H54 (cell line): ENCODE measurements at places on chromosomes 3 and 15.

- DNase-seq: peak; percentile 68
Measured at GRCh38 chr15:40364251-40364650, 6.2 kb downstream of the DISP2 start.

DNA sequence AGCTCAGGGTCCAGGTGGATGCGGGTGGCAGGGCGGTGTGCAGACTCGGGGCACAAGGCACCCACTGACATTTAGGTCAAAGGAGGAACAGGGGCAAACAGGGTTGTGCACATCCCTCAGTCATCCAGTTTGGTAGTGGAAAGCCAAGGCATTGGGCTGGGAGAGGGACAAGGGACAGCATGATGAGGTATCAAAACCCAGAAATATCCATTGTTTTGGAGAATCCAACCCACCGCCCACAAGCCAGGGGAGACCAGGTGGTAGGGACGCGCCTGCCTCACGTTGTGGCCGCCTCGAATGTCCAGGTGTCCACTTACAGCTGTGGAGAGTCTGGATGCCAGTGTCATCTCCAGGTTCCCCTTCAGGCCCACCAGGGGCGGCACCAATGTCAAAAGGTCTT, 33.3 kb downstream of the SLC41A3 start:
- DNase-seq: no peak

DNA sequence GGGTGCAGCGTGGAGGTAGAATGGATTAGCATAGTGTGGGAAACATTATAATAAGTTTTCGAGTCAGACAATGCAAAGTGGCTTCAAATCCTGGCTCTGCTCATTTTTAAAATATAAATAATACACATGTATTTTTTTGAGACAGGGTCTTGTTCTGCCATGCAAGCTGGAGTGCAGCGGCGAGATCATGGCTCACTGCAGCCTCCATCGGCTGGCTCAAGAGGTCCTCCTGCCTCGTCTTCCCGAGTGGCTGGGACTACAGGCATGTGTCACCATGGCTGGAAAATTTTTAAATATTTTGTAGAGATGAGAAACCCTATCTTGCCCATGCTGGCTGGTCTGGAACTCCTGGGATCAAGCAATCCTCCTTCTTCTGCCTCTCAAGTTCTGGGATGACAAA, 194.9 kb downstream of the ROBO1 start:
- DNase-seq: no peak

DNA sequence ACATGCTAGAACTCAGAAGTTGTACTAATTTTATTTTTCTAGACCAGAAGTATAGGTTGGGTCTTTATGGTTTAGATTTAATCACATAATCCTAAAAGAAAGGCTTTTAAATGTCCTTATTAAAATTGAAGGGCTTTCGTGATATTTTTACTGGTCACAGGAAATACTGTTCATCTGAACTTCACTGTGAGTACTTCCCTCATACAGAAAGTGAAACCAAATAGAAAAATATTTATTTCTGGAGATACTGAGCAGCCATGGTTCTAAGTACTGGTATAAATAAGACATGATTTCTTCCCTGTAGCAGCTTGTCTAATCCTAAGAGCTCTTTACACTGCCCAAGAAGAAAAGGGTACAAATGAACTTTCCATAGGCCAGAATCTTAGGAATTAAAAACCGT, 2.0 kb downstream of the SNRK start:
- DNase-seq: no peak

DNA sequence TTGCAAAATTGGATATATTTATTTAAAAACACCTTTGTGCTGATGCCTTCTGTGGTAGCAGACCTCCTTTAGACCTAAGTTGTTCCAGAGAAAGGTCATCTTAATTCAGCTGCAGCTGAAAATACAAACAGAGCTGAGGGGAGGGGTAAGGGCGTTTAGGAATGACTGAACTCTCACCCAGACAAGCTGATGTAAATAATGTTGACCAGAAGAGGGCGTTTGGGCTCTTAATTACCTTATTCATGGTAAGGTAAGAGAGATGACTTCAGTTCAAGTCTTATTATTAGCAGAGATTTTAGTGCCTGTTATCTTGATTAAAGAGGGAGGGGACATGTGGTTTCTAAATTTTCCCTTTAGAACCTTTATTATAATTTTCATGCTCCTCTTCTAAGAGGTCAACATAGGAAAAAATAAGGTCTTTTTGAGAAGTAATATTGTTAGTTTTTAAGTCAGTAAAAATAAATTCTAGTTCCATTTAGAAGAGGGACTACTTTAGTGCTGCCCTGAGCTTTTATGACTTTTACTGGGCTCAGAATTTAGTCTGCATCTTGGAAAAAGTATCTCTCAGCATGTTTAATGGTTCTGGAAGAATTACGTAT, 46.3 kb downstream of the GPR171 start:
- peak; percentile 15 for DNase-seq

- no peak for DNase-seq
Measured at GRCh38 chr3:136262559-136262958, 12.4 kb downstream of the PCCB start.

GRCh38 chr3:16378415-16378814, 113.4 kb downstream of the OXNAD1 start:
- DNase-seq: no peak

DNA sequence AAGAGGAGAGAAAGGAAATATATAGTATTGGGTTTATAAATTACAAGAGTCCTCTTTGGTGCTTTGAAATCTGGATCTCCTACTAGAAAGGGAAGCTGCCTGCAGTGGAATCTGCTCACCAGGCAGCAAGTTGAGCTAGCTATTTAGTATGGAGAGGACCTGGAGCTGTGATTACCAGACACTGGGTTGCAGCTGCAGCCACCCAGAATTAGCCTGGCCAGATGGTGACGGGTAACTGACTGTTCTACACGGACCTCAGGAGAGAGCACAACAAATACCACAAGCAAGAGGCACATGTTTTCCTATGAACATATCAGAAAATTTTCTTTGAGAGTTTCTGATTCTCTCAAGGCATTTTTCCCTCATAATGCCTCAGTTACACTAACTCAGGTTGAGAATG, 46.5 kb downstream of the SYNPR start:
- DNase-seq: no peak

GRCh38 chr3:135889443-135889842, 76.1 kb upstream of the PPP2R3A start:
- no peak for DNase-seq

DNA sequence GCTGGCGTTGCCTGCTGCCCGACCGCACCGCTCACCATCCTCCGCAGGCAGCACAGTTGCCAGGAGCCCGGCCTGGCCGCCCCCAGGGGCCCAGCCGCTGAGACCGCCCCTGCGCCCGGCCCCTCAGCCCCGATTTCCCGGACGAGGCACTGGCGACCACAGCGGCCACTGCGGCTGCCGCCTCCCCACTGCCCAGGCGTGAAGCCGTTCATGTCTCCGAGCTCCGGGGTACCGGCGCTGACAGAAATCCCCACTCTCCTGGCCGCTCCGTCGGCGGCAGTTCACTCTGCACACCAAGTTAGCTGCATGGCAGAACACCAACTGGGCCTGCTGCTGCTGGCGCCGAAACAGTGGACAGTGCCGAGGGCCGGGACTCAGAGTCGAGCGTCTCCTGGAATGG, 8.5 kb downstream of the SELENOT start:
- no peak for DNase-seq

DNA sequence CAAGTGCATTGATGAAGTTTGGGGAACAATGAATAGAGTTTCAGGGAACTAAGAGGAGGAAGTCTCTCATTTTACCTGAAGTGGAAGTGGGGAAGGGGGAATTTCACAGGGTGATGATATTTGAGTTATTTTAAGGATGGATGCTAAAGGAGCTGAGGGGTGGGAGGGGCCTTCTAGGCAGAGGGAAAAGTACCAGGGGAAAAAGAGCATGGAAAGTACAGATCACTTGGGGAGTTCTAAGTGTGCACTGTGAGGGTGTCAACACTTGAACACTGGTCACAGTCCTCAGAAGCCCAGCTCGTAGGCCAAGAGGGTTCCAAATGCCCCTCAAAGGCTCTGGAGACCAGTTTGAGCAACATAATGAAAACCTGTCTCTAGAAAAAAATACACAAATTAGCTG, 18.2 kb downstream of the LAMP3 start:
- DNase-seq: no peak

GRCh38 chr3:115916866-115917265, 293.6 kb downstream of the GAP43 start:
- DNase-seq: no peak

GRCh38 chr3:105755121-105755886, 113.5 kb downstream of the CBLB start:
- no peak for DNase-seq

- no peak for DNase-seq
Measured at GRCh38 chr3:33798113-33798417, 365 bp upstream of the PDCD6IP start.

DNA sequence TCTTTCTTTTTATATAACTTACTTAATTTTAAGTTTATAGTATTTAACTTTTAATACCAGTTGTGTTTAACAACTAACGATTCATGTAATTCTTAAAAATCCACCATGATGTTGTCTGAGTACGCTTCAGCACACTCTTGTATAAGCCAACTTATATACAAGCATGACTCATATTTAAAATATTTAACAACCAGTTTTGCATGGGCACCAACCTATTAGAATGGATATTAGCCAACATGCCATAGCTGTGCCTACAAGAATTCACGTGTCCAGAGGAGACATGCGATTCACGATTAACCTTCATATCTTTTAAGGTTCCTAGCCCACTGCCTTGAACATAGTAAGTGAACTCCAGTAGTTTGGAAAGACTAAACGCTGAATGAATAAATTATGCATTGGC, 1023.2 kb downstream of the TBL1XR1 start:
- no peak for DNase-seq

- no peak for DNase-seq
Measured at GRCh38 chr3:190024912-190025311, 95.8 kb downstream of the P3H2 start.

DNA sequence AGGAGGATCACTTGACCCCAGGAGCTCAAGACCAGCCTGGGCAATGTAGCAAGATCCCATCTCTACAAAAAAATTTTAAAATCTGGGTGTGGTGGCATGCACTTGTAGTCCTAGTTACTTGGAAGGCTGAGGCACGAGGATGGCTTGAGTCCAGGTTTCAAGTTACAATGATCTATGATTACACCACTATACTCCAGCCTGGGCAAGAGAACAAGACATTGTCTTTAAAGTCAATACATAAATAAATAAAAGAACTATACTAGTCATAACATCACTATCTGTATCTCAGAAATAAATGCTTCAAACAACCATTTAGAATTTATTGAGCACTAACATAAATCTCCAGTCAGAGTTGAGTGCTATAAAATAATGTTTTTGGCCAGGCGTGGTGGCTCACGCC, 8.5 kb upstream of the PHLDB2 start:
- no peak for DNase-seq

- no peak for DNase-seq
Measured at GRCh38 chr3:3605226-3605625, 194.0 kb upstream of the LRRN1 start.

DNA sequence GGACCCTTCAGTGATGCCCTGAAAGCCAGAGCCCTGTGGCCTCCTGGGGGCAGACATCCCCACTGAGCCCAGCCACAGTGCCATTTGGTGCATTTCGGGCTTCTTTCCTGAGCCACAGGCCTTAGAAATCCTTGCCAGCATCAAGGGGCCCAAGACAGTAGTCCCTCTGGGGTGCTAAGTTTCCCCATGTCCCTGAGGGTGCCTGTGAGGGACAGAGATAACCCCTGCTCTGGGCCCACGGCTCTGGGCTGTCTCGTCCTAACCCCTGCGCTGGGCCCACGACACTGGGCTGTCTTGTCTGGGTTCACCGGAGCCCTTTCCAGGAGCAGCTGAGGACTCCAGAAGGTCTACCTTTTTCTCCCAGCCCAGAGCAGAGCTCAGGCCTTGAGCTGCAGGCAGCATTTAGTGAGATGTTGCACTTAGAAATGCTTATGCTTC, 45.1 kb upstream of the FGD5 start:
- no peak for DNase-seq

GRCh38 chr3:47259114-47259513, 23.5 kb downstream of the KIF9 start:
- DNase-seq: no peak

DNA sequence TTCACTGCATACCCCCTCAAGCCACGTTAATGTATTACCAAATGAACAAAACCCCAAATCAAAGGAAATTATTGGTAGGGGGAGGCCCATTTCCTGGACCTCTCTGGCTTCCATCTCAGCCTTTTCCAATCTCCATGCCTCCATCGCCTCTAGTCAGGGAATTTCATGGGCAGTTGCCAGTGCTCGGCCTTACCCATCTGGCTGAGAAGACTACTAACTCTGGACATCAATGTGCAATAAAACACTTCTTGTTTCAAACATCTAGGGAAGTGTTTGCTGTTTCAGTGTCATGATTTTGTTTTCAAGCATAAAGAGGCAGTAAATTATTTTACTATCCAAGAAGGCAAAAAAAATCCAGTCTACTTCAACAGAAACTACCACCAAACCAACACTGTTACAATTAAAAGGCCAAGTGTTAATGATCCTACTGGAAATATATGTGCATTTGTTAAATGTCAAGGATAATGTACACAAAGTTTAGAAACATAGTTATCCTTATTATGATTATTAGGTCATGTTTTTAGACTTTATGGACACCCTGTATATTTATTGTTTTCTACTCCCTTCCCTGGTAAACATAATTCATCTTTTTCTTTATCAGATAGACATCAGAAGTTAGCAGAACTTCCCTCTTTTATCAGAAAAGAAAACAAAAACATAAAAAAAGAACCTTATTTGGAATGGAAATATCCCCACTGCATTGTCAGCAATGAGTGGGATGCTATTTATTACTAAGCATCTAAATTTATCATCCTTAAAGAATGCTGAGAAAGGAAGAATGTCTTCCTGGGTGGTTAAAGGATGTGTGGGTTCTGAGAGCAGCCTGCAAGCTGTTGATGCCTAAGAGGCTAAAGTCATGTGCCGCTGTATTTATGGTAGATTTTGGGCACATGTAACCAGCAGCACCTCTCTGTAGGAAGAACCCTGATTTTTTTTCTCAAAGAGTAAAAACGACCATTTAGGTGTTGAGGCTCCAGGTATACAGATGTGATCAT, 15.2 kb downstream of the LDHAL6B start:
- peak; percentile 45 for DNase-seq
